ENCODE measurements at places on chromosomes 7 and 10.

DNA sequence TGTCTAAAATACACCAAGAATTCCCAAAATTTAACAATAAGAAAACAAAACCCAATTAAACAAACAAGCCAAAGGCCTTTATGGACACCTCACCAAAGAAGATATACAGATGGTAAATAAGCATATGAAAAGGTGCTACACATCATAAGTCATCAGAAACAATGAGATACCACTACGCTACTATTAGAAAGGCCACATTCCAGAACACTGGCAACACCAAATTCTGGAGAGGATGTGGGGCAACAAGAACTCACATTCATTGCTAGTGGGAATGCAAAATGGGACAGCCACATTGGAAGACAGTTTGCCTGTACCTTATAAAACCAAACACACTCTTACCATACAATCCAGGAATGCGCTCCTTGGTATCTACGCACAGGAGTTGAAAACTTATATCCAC, 291.4 kb downstream of the TNS3 start:
- no peak for DNase-seq

GRCh38 chr7:7577888-7578287, 11.2 kb downstream of the MIOS start:
- DNase-seq = no peak

- DNase-seq = no peak
Observed at GRCh38 chr10:60757420-60757895, 20.8 kb upstream of the CDK1 start.

- DNase-seq = no peak
Observed at GRCh38 chr7:47368190-47368812, 213.6 kb downstream of the TNS3 start.

DNA sequence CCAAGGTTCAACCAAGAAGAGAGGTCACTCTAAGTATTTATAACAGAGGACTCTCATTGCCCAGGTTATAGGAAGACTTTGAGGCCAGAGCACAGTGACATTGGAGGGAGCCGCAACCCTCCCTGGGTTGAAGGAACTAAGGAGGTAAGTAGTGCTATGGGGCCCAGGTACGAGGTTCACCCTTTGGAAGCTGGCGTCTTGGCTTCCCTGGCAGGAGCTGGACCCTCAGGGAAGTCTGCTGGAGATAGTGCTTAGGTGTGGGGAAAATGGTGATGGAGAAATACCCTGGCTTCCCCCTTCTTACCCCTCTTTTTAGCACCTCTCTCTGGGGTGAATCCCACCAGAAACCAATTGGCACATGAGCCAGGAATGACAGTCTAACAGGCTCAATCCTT, 317.9 kb upstream of the ZNF32 start:
- DNase-seq = no peak

GRCh38 chr10:306007-306674, 170.9 kb downstream of the ZMYND11 start:
- DNase-seq = no peak

DNA sequence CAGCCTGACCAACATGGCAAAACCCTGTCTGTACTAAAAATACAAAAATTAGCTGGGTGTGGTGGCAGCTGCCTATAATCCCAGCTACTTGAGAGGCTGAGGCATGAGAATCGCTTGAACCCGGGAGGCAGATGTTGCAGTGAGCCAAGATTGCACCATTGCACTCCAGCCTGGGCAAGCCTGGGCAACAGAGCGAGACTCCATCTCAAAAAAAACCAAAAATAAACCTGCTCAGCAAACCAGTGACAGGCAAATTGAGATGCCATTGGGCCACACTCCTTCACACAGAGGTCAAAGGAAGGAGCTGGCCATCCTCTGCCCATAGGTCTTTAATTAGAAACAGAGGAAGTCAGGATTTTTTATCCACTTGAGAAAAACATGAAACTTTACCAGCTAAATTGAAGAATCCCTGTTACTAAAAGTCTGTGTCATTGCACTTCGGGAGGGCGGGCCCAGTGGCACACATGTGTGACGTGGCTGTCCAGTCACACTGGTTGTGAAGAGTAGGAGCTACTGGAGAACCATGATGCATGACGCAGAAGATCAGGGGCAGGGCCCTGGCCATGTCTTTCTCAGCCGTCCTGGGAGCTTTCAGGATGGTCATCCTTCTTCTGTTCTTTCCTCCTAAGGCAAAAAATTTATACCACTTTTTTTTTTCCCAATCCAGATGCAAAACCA, 118.3 kb upstream of the ZNF438 start:
- DNase-seq = no peak

DNA sequence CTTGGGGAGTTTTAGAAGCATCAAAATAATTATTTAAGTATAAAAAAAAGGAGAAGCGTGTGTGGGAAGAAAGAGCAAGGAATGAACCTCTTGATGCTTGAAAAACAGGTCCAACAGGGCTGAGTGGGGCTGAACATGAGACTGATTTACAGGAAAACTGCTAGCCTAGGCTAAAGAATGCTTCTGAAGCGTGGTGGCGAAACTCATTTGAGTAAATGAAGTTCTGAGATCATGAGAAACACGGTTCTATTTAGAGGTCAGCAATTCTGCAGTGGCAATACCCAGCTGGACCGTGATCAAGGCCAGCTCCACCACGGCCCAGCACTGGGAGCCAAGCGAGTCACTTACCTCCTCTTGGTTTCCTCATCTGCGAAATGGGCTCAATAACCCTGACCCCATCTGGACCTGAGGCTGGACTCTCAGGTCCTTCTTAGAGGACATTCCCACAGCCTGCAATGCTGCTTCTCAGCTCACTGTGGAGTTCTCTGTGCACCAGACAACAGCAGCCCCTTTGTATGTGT, 140.1 kb upstream of the ADAM12 start:
- DNase-seq = no peak

DNA sequence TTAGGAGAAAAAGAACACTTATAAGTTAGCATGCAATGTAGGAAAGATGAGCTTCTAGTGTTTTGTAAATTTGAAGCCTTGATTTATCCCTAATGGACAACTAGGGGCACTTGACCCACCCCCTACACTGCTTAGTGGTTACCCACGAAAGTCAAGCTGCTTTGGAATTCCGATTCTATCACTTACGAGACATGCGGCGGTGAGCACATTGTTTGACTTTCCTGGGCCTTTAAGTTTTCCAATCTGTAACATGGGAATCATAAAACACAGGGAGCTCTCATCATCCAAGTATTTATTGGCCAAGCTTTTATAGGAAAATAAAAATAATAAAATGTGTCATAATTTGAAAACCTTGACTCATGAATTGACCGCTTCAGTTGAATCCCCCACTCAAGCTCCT, 78.7 kb upstream of the PDK4 start:
- DNase-seq = no peak
